ENCODE measurements at places on chromosomes 3 and 15.

- no peak overlapping the region for H3K4me3 ChIP-seq
- DNase-seq, result no peak
- no peaks in the 10 kb centered on the region for H3K27me3 ChIP-seq
- H3K4me1 ChIP-seq, result peaks cover 28% of the 10 kb centered on the region
- H3K36me3 ChIP-seq, result no peaks in the 10 kb centered on the region
Observed at GRCh38 chr3:129624347-129625071, 18.0 kb upstream of the PLXND1 start.

DNA sequence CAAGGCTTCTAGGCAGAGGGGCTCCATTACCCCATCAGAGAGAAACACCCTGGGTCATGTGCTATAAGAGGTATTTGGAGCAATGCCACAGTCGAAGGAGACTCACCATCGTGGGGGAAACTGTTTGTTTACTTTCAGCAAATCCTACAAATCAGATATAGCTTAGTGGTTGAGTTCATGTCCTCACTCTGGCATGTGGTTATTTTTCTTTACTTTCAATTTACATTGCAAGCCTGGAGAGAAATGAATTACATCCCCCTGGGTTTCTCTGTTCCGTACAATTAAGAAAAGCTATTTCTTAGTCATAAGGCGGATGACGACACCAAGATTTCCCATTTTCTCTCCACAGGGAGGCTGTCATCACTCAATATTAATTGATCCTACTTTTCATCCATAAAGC is 36.9 kb downstream of the RFTN1 start:
- H3K4me3 ChIP-seq, result no peak overlapping the region
- no peaks in the 10 kb centered on the region for H3K27me3 ChIP-seq
- H3K27ac ChIP-seq, result no peak overlapping the region
- peaks cover 38% of the 10 kb centered on the region for H3K4me1 ChIP-seq
- no peak for DNase-seq

DNA sequence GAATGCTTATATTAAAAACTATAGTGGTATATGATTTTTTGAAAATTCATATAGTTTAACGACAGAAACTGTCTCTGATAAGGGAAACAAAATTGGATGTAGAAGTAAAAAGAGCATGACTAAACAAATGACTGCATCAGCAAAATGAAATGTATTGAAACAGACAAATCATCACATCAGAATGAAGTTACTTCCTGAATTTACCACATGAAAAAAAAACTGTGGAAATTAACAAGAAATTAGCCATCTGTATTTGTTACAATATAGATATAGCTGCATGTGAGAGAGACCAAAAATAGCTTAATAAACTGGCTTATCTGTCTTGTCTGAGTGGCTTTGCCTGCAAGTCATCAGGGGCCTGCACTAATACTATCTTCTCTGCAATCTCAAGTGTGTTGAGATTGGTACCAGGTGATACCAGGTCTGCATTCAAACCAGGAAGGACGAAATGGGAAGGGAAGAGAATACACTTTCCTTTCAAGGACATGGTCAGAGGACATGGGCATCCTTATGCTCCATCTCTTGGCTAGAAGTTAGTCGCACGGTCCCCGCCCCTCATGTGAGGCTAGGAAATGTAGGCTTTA is 388.7 kb downstream of the GRM7 start:
- H3K27me3 ChIP-seq, result no peaks in the 10 kb centered on the region
- no peak overlapping the region for H3K4me3 ChIP-seq
- H3K27ac ChIP-seq, result no peak overlapping the region
- no peaks in the 10 kb centered on the region for H3K4me1 ChIP-seq
- H3K36me3 ChIP-seq, result no peaks in the 10 kb centered on the region

DNA sequence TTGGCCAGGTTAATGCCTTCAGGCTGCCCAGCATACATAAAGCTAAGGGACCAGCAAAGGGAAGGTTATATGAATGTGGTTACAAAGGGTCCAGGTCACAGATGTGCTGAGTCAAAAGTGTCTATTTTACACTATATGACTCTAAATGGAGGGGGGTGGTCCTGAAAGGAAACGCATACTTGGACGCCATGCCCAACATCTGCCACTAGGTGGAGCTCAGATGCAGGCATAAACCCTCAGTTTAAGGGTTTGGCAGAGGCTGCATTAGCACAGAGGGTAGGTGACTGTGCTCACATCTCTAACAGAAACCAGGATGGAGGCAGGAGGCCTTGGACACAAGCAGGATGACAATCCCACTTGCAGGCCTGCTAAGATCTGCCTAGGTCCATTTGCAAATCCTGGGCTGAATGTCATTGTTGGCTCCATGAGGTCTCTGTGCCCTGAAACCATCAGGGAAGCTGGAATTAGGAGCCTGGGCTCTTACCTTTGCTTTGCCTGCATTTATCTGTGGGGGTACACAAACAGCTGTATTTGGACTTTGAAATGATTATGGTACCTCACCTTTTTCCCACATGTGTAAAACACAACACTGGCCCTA is 55.8 kb downstream of the ZNF621 start:
- H3K36me3 ChIP-seq, result no peaks in the 10 kb centered on the region
- no peak overlapping the region for H3K27ac ChIP-seq
- peaks cover 2% of the 10 kb centered on the region for H3K27me3 ChIP-seq

DNA sequence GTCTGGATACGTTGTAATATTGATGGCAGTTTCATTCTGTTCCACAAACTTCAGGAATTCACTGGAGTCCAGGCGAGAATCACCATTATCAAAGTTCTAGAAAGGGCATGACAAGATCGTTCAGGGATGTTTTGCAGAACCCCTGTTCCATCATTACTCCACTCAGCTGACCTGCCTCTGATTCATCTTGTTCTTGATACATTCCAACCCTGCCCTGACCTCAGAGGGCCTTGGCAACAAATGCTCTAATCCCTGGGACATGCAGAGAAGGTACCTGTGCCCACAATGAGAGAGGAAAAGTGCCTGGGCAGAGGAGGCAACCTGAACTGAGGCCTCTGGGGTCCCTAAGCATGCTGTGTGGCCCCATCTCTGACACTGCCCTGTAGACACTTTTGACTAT is 45.9 kb downstream of the FSTL1 start:
- H3K27ac ChIP-seq, result no peak overlapping the region
- H3K36me3 ChIP-seq, result no peaks in the 10 kb centered on the region
- no peaks in the 10 kb centered on the region for H3K27me3 ChIP-seq

GRCh38 chr3:187021748-187022402 is 91.5 kb downstream of the ST6GAL1 start:
- no peak overlapping the region for H3K27ac ChIP-seq
- no peak overlapping the region for H3K4me3 ChIP-seq
- no peak for DNase-seq
- H3K36me3 ChIP-seq, result peaks cover 15% of the 10 kb centered on the region
- H3K4me1 ChIP-seq, result peaks cover 56% of the 10 kb centered on the region

DNA sequence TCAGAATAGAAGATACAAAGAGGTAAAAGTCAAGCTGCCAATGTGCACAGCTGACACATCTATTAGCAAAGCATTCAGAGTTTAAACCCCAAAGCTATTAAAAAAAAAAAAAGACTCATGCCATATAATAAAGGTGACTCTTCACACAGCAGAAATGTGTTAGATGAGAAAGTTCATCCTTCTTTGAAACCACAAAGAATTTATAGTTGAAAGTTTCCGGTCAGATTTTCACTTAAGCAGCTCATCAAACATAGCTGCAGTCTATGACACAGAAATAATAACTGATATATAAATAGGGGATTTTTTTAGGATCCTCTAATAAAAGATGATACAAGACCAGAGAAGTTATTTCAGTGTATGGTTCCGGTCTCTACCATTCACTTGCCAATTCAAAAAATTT is 76.6 kb downstream of the WWTR1 start:
- DNase-seq, result no peak
- H3K4me1 ChIP-seq, result peaks cover 2% of the 10 kb centered on the region
- H3K36me3 ChIP-seq, result no peaks in the 10 kb centered on the region
- no peak overlapping the region for H3K4me3 ChIP-seq

GRCh38 chr3:58333206-58334012 is 717 bp downstream of the PXK start:
- peak overlapping the region; percentile 61 for H3K4me3 ChIP-seq
- no peak overlapping the region for H3K27ac ChIP-seq
- peaks cover 23% of the 10 kb centered on the region for H3K4me1 ChIP-seq
- H3K36me3 ChIP-seq, result no peaks in the 10 kb centered on the region

DNA sequence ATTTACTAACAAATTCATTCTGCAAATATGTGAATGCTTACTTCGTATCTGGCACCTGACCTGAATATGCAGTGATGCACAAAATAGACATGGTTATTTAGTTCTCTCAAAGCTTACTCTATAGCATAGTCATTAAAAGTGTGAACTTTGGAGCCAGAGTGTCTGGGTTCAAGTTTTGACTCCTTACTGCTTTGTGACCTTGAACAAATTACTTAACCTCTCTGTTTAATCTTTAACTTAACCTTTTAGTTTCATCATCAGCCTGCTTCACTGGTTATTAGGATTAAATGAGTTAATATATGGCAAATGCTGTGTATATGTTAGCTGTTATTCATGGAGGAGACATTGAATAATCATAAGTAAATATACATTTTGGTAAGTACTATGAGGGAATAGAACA is 12.1 kb upstream of the MGA start:
- no peaks in the 10 kb centered on the region for H3K36me3 ChIP-seq
- no peak overlapping the region for H3K4me3 ChIP-seq
- no peak overlapping the region for H3K27ac ChIP-seq

GRCh38 chr15:68023307-68024101 is 30.6 kb upstream of the PIAS1 start:
- no peak overlapping the region for H3K4me3 ChIP-seq
- H3K27me3 ChIP-seq, result no peaks in the 10 kb centered on the region
- H3K4me1 ChIP-seq, result no peaks in the 10 kb centered on the region
- no peaks in the 10 kb centered on the region for H3K36me3 ChIP-seq
- no peak overlapping the region for H3K27ac ChIP-seq
- DNase-seq, result no peak

DNA sequence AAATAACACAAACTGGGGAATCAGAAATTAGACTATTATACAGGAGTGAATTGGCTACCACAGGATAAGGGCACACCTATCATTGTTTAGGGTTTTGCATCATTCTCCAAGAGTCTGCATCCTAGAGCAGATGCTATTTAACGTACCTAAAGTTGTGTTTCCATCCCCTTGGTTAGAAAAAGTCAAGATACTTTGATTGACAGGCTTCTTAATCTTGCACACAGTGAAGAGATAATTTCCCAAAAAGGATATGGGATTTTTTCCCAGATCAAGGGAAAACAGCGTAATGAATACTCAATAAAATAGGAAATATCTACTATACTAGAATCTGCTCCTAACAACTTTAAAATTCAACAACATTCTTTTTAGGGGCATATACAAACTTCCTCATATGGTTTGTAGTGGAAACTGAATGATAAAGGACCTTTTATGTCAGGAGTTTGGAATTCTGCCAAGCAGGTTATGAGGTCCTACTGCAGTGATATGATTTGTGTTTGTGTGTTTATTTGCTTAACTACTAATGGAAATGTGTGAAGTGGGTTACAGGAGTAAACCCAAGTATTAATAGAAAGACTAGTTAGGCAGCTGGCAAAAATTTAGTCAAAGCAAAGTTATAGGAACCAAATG is 124.1 kb upstream of the MME start:
- no peaks in the 10 kb centered on the region for H3K4me1 ChIP-seq
- no peaks in the 10 kb centered on the region for H3K36me3 ChIP-seq
- H3K27ac ChIP-seq, result no peak overlapping the region

GRCh38 chr3:189602471-189602870 is 28.7 kb upstream of the TP63 start:
- H3K27ac ChIP-seq, result no peak overlapping the region
- DNase-seq, result no peak
- no peak overlapping the region for H3K4me3 ChIP-seq
- no peaks in the 10 kb centered on the region for H3K36me3 ChIP-seq
- no peaks in the 10 kb centered on the region for H3K4me1 ChIP-seq
- no peaks in the 10 kb centered on the region for H3K27me3 ChIP-seq

GRCh38 chr3:102092617-102093466 is 243.5 kb downstream of the NFKBIZ start:
- H3K27ac ChIP-seq, result no peak overlapping the region
- no peaks in the 10 kb centered on the region for H3K36me3 ChIP-seq
- no peak for DNase-seq
- H3K4me1 ChIP-seq, result peaks cover 4% of the 10 kb centered on the region

GRCh38 chr3:158809642-158810041 is 7.8 kb downstream of the MFSD1 start:
- no peak overlapping the region for H3K27ac ChIP-seq
- no peak overlapping the region for H3K4me3 ChIP-seq
- H3K36me3 ChIP-seq, result peaks cover 66% of the 10 kb centered on the region
- DNase-seq, result no peak
- H3K27me3 ChIP-seq, result no peaks in the 10 kb centered on the region
- no peaks in the 10 kb centered on the region for H3K4me1 ChIP-seq

- no peaks in the 10 kb centered on the region for H3K27me3 ChIP-seq
- no peak overlapping the region for H3K4me3 ChIP-seq
- no peaks in the 10 kb centered on the region for H3K36me3 ChIP-seq
- no peak overlapping the region for H3K27ac ChIP-seq
Observed at GRCh38 chr3:8984081-8984480, 20.8 kb upstream of the RAD18 start.

- no peak overlapping the region for H3K4me3 ChIP-seq
Observed at GRCh38 chr15:63938486-63939061, 104.8 kb upstream of the HERC1 start.

GRCh38 chr3:144350125-144350524 is 378.5 kb downstream of the DIPK2A start:
- no peaks in the 10 kb centered on the region for H3K27me3 ChIP-seq
- no peaks in the 10 kb centered on the region for H3K4me1 ChIP-seq
- no peaks in the 10 kb centered on the region for H3K36me3 ChIP-seq
- no peak overlapping the region for H3K27ac ChIP-seq

- no peak for DNase-seq
- H3K4me1 ChIP-seq, result no peaks in the 10 kb centered on the region
- H3K36me3 ChIP-seq, result no peaks in the 10 kb centered on the region
- no peaks in the 10 kb centered on the region for H3K27me3 ChIP-seq
- H3K4me3 ChIP-seq, result no peak overlapping the region
- no peak overlapping the region for H3K27ac ChIP-seq
Observed at GRCh38 chr15:69962561-69962960, 135.2 kb downstream of the TLE3 start.

GRCh38 chr3:81760924-81761903 is at the start of gene GBE1:
Gene GBE1, minus strand, starts transcription at chr3:81761645. Its CDS starts 128 bp downstream, at chr3:81761517.
- DNase-seq, result peak; percentile 91
- no peaks in the 10 kb centered on the region for H3K36me3 ChIP-seq
- no peaks in the 10 kb centered on the region for H3K27me3 ChIP-seq
- H3K27ac ChIP-seq, result peak within 1 kb of the TSS; percentile 97

- no peaks in the 10 kb centered on the region for H3K27me3 ChIP-seq
- no peak for DNase-seq
- no peaks in the 10 kb centered on the region for H3K4me1 ChIP-seq
- no peak overlapping the region for H3K4me3 ChIP-seq
- no peaks in the 10 kb centered on the region for H3K36me3 ChIP-seq
- H3K27ac ChIP-seq, result no peak overlapping the region
Observed at GRCh38 chr15:49848282-49848724, 227.5 kb downstream of the DTWD1 start.

- peaks cover 16% of the 10 kb centered on the region for H3K27me3 ChIP-seq
- peaks cover 5% of the 10 kb centered on the region for H3K4me1 ChIP-seq
- no peaks in the 10 kb centered on the region for H3K36me3 ChIP-seq
- DNase-seq, result no peak
- H3K27ac ChIP-seq, result no peak overlapping the region
- no peak overlapping the region for H3K4me3 ChIP-seq
Observed at GRCh38 chr3:40968666-40969065, 230.6 kb upstream of the CTNNB1 start.

Measured in CD4-positive, alpha-beta T cell (primary cell).